ENCODE measurements at places on chromosomes 6 and 20. TPM values are rescaled to one million over a fixed set of nuclear protein-coding genes. Genes with fewer than 3 reads are reported as not detected.

GRCh38 chr6:111171577-111172400 is 84.5 kb downstream of the SLC16A10 start:
- no peak for DNase-seq

The RIPOR3 gene
- total RNA-seq, result 6.3 TPM

DNA sequence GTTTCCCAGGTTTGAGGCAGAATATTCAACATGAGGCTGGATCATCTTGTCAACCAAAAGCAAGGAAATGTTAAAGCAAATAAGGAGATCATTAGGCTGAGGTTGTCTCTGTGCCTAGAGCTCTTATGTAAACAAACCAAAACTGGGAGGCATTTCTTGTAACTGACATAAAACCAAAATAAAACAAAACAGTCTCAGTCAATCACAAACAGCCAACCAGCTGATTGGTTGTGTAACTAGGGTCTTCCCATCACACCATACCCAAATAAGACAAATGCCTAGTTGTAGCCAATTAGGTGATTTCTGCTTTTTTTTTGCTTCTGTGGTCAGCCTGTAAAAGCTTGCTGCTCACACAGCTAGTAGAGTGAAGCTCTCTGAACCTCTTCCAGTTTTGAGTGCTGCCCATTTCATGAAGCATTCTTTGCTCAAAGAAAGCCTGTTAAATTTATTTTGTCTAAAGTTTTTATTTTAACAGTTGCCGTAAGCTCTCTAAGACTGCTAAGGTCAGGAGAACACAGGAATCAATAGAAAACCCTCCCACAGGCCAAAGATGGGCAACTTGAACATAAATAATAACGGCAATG is 8.9 kb upstream of the FITM2 start:
- no peak for DNase-seq

- DNase-seq, result no peak
These were observed 13.4 kb downstream of the ALDH8A1 start for GRCh38 chr6:134936476-134936875.

DNA sequence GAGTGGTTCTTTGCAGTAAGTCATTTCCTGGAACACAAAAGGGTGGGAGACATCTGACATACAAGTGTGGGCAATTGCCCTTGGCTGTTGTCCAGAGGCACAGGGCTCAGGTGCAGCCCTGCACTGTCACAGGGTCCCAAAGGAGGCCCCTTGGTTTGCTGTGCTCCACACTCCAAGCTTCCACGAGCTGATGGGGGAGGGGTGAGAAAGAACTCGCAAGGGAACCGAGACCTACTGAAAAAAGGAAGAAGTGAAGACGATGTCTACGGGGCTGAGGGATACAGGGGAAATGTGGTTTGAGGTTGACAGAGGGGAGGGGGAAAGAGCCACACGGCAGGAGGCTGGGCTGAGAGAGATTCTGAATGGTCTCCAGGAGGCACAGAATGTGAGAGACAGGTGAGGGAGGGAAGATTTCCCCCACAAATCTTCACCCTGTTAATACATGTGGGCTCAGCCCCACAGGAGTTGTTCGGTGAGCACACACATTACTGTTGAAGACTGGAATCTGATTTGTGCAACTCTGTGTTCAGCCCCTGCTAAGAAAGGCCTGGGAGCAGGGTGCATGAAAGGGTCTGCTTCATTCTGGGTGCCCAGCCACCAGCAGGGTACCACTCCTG is 123.4 kb downstream of the LY86 start:
- DNase-seq, result no peak

The ZNF184 gene
- 7.7 TPM for total RNA-seq

The NEURL2 gene
- 10.9 TPM for total RNA-seq

GRCh38 chr6:4348462-4349112 is 213.2 kb upstream of the ECI2 start:
- DNase-seq, result no peak

DNA sequence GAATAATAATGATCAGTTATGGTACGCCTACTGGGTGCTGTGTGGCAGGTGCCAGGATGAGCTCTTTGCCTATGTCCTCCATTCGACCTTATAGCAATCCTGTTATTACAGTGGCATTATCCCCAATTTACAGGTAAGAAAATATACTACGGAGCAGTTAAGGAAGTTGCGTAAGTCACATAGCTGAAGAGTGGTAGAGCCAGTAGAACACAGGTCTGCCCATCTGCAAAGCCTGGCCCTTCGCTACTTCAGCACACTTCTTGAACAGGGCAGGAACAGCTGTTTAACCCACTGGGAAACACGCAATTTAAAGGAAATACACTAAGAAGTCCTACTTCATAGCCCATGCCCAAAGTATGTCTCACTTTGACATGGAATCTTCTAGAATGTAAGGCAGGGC is 91.8 kb downstream of the PXDC1 start:
- no peak for DNase-seq

The ZBTB46 gene
- total RNA-seq, result 26.9 TPM

GRCh38 chr20:45588800-45589199 is 9.7 kb upstream of the WFDC8 start:
- DNase-seq, result peak; percentile 26

GRCh38 chr6:20377623-20378265 is 23.9 kb upstream of the E2F3 start:
- no peak for DNase-seq

The STMND1 gene
- total RNA-seq, result not detected

- no peak for DNase-seq
These were observed 333.7 kb downstream of the MEI4 start for GRCh38 chr6:77986380-77987034.

DNA sequence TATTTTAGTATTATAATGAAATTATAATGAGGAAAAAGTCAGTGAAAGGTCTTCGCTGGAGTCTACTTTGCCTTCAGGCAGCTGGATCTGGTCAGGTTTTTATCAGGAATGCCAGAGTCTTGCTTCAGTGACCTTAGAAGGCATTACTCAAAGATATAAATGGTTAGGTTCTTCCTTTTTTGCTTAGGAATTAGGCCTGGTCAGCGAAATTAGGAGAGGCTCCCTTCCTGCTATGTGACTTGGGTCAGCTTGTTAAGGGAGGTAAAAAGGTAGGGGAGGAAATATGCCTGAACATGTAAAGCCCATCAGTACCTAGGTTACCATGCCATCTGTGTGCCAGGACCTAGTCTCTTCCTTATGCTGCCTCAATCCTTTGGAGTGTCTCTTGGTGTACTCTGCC is 115.1 kb downstream of the OTOR start:
- DNase-seq, result no peak

The PAX1 gene
- total RNA-seq, result not detected

GRCh38 chr6:71091167-71091566 is 134.3 kb upstream of the B3GAT2 start:
- DNase-seq, result no peak

The POM121L2 gene
- total RNA-seq, result 0.07 TPM

The HLA-DQB2 gene
- total RNA-seq, result not detected

DNA sequence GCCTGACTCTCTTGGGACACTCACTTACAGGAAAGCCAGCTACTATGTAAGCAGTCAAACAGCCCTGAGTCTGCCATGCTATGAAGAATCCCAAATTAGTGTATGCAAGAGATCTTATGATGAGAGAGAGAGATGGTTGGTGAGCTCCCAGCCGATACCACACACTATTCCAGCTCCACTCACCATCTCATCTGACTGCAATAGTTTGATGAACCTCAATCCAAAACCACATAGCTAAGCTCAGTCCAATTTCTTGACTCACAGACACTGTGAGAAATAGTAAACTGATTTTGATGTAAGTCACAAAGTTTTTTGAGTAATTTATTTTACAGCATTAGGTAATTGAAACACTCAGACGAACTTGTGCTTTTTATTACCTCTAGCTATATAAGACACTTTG is 441.4 kb downstream of the COL12A1 start:
- DNase-seq, result no peak

- no peak for DNase-seq
These were observed 402.6 kb upstream of the SULF2 start for GRCh38 chr20:48187851-48188250.

DNA sequence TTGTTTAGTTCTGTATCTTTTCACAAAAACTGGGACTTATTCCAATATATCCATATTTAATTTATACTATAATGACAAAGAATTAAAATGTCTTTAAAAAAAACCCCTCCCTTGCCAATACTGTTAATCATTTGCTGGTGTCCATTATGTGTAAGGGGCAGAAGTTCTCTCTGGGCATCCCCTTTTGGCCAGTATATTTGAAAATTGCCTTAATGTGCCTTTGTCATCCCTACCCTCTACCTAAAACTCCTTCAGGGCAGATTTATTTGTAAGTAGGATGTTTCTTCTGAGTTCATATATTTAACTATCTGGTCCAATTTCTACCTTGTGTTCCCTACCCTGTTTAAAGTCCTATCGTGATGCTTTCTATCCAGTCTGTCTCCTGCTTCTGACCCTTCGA is 62.9 kb downstream of the ARHGAP18 start:
- no peak for DNase-seq

GRCh38 chr6:92024110-92024509 is 1395.2 kb downstream of the EPHA7 start:
- DNase-seq, result no peak

- DNase-seq, result peak; percentile 80
These were observed at the start of gene FAM184A for GRCh38 chr6:119078376-119079282. FAM184A (minus strand) TSS chr6:119078664; CDS start chr6:119078299, 365 bp downstream.

DNA sequence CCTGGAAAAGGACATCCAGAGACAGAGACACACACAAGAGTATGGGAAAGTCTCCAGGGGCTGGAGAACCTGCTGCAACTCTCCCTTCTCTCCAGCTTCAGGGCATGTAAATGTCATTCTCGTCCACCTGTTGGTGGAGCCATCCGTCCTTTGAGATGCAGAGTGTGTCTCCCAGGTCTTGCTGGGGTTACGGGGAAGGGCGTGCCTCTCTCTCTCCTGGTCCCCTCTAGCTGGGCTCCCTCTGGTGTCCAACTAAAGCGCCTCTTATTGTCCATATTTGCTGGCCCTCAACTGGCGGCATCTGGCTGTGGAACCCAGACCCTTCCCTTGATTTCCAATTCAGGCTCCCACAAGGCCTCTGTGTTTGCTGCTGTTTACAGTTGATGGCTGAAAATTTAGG is 244.1 kb downstream of the BMP7 start:
- peak; percentile 93 for DNase-seq

- no peak for DNase-seq
These were observed 142.1 kb downstream of the BMP2 start for GRCh38 chr20:6909608-6910007.

DNA sequence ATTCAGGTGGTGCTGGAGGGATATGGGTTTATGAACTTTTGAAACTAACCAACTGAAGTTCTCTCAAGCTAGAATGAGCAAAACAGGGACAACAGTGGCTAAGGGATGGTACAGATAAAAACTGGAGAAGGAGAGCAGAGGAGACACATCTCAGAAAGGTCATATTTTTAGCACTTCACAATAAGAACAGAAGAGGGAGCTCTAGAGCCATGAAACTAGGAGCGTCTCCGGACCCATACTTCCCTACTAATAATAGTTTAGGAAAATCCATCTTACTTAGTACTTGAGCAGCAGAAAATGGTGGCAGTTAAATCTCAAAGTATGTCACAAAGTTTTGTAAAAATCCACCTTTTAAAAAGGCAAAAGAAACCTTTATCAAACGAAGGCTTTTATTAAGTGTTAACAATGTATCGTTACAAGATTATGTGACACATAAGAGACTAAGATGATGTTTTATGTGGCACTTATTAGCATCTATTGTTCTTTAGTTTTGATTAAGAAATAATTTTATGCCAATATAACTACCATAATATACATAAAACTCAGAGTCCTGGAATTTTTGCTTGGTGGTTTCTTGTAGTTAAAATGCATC is 278.6 kb downstream of the TBC1D32 start:
- peak; percentile 78 for DNase-seq

The EFCAB8 gene
- total RNA-seq, result not detected

DNA sequence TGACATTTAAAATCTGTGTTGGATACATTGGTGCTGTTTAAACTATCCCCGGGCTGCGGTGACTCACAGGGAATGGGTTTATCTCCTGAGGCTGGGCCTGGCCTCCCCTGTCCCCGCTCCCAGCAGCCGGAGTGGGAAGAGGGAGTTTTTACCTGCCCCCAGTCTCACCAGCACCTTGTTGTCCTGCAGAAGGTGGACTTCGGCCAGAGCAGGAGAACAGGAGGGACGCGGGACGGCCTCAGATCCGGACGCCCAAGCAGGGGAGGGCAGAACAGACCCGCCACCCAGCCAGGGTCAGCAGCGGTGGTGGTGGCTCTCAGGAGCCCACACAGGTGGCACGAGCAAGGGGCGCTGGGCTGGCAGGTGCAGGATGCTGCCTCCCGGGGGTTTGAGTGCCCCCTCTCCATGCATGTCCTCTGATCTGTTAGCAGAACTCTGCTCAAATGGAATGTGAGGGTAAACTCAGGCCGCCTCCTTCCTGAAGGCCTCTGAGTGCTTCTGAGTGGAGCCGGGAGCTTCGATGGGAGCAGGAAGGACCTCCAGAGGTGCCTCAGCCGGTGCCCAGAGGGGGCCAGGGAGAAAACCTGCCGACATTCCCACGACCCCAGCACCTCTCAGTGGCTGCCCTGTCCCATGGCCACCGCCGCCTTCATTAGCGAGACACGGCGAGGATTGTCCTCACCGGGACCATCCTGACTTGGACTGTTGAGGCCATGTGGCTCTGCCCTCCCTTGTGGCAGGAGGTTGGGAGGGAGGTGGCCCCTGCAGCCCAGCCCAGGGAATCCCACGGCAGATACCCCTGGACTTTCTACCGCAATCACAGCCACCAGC is 43.4 kb upstream of the MRGBP start:
- DNase-seq, result no peak

DNA sequence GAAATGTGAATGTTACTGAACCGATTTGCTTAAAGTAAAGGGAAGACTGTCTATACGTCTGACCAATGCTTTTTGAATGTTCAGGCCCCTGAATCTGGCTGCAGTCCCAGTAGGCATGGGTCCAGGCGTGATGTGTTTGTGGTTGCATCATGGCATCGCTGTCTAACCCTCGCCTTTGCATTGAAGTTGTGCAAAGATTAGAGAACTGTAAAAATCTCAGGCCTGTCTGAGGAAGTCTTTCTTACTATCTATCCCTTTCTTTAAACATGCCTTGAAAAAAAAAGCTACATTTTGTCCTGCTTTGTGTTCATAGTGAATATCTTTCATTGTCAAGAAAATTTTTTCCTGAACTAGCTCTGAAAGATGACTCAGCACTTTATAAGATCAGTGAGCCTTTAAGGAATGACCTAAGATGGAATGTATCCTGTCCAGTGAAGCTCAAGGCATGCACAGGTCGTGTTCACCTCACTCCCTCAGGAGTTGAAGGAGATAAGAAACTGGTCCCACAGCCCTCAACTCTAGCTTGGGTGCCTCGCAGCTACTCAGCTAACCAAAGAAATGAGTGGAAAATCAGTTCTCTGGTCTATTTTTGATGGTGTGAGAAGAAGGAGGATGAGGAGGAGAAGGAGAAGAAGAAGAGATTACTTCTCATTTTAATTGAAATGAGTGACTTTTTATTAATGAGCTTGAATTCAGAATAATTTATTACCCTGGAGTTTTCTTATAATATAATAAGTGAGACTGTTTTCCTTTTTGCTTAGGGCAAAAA is 48.6 kb downstream of the TPD52L1 start:
- no peak for DNase-seq

DNA sequence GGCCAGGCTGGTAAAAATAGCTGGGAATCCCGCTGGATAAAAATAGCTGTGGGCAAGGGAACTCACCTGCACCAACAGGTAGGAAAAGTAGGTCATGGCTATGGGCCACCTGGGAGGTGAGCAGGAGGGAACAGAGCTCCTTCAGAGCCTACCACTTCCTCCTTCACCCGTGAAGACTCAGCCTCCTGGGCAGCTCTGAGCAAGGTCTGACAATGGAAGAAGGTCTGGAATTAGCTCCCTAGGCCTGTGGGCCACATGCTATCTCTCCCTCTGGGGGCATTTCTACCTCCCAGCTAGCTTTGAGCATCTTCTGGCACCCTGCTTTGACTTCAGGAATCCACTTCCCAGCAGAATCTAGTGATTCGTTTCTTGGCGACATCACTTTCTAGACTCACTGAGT is 153.9 kb downstream of the MRPL14 start:
- no peak for DNase-seq
